M059J (cell line): ENCODE measurements at places on chromosomes 2 and 18. TPM values are rescaled to one million over a fixed set of nuclear protein-coding genes. Genes with fewer than 3 reads are reported as not detected.
A peak's percentile ranks its signal among the peaks of the same experiment; 100 is the strongest.

- DNase-seq, result no peak
Observed at GRCh38 chr2:200873560-200873959, 9.1 kb upstream of the CLK1 start.

GRCh38 chr18:28801876-28802275, 624.9 kb upstream of the CDH2 start:
- peak; percentile 71 for DNase-seq

DNA sequence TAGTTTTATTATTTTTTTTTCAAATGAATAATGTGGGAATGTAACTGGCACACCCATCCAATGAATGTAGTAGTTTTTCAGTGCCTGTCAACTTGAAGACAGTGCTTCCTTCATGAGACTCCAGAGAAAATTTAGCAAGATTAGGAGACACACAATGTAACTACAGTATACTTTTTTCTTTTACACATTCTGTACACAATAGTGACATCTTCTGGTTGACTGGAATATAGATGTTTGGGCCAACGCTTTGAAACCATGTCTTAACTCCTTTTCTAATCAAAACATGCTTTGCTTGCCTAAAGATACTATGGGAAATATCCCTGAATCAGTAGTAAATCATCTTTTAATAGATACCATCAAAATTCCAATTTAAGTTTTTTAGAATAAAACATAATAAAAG, 229.5 kb upstream of the ZC3H15 start:
- DNase-seq, result peak; percentile 28

GRCh38 chr2:152560166-152560565, 157.1 kb downstream of the PRPF40A start:
- peak; percentile 62 for DNase-seq

GRCh38 chr18:56716692-56717146, 65.6 kb downstream of the WDR7 start:
- DNase-seq, result no peak

DNA sequence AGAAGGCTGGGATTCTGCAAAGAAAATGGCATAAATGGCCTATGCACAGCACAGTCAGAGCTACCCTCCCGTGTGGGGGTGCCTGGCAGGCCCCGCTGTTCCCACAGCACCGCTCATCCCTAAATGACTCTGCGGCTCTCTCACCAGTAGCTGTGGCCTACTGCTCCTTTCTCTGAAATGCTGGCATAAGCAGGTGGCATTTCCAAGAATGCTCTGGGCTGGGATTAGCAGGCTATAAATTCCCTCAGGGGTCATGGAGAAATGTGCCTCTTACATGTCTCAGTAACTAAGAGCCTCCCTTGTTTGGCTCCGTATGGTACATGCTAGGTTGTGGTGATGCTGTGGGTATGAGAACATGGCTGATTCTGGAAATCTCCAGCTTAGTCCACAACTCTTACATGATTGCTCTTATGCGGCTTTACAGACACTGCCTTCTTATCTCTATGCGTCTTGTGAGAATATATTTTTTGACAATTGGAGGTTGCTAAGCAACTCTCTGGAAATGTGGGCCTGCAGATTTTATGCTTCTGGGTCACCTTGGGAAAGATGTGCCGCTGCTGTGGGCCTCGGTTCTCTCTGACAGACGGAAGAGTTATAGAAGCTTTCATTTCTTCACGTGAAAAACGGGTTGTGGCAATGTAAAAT, 80.3 kb upstream of the GATA6 start:
- no peak for DNase-seq

- DNase-seq, result peak; percentile 56
Observed at GRCh38 chr2:135650721-135651120, 90.9 kb upstream of the UBXN4 start.

DNA sequence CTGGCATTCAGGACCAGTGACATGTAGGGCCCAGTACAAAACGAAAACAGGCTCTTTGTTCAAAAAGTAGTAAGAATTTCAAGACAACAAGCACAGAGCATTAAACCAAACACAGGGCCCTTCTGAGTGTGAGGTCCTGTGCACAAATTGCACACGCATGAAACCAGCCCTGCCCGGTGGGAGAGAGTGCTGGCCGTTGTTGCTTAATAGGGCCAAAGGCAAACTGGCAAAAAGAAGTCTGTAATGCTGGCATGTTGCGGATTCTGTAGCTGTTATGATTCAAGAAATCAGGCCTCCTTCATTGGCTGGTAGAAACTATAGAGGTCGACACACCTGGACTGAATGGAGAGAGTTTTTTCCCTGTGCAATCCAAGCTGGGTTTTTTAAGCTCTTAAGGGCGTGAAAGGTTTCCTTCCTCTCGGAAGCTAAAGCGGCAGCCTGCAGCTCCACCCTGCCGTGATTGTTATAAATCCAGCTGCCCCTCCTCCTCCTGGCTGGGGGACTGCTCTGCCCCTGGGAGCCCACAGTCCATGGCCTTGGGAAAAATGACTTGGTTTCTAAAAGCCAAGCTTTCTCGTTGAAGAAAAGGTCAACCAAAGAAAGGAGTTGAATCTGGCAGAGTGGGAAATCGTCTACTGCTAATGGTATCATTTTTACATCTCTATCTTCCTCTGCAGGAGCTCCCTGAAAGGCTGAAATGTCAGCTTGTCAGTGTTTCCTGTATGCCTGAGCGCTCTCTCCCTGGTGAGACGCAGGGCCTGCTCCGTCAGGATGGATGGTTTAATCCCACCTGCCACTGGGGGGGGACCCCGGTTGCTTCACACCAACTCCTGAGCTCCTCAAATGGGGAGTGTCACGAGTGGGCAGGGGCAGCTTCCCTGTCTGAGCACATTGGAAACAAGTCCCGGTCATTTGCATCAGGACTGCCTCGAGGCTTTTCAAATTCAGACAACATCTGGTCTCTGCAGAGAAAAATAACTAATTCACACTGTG, 143.6 kb downstream of the ALPK2 start:
- DNase-seq, result no peak

DNA sequence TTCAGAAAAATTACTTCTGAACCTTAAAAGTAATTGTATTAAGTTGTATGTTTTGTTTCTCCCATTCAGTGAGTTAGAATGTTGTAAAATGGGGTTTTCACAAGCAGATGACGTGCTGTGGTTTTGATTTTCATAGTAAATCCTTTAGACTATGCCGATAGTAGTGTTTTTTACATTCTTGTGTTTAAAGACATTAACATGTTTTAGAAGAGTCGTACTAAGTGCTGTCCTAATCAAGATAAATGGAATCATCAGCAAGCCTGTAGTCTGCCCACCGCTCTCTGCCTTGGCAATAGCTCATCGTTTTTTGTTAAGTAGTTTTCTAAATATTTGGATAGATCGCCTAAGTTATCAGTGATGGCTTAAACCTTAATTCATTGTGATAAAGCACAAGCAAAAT, 21.5 kb downstream of the PKP4 start:
- DNase-seq, result no peak

- DNase-seq, result no peak
Observed at GRCh38 chr2:11930211-11930761, 183.9 kb downstream of the LPIN1 start.

GRCh38 chr2:127054996-127055785, 51.8 kb downstream of the BIN1 start:
- no peak for DNase-seq

GRCh38 chr2:224401641-224402342, at the start of gene FAM124B:
Gene FAM124B (minus strand): TSS chr2:224402107. CDS start chr2:224401768, 339 bp downstream.
- DNase-seq, result peak; percentile 73

DNA sequence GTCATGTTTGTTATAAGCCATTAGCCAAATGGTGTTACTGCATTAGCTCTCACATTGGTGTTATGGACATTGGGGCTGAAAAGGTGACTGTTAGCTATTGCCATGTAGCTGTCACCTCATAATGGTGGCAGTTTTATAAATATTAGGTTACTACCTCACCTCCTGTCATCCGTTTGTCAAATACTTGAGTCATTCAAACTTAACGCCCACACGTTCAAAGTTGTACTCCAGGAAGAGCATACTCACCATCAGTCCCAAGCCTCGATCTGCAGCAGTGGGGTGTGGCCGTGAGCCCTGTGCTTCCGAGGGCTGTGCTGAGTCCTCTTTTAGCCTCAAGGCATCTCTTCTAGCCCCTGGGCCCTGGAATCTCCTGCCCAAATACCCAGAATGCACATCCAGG, 87.3 kb downstream of the PDK1 start:
- peak; percentile 69 for DNase-seq

DNA sequence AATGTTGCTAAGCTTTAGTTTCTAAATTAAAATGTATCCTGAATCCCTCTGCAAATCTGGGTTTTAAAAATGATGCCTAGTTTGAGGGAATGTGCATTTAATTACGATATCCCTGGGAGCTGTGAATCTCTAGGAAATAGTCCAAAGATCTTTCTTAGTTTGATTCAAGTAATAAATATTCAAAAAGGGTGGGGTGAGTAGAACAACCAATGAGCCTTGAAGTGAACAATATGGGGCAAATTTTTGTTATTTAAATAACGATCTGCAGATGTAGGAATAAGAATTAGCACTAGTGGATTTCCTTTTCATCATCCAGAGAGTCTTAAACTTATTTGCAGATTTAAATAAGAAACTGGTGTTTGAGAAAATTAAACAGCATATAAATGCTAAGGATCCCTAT, 106.3 kb downstream of the ACVR1 start:
- no peak for DNase-seq

- no peak for DNase-seq
Observed at GRCh38 chr2:123035541-123035940, 989.5 kb upstream of the CNTNAP5 start.

DNA sequence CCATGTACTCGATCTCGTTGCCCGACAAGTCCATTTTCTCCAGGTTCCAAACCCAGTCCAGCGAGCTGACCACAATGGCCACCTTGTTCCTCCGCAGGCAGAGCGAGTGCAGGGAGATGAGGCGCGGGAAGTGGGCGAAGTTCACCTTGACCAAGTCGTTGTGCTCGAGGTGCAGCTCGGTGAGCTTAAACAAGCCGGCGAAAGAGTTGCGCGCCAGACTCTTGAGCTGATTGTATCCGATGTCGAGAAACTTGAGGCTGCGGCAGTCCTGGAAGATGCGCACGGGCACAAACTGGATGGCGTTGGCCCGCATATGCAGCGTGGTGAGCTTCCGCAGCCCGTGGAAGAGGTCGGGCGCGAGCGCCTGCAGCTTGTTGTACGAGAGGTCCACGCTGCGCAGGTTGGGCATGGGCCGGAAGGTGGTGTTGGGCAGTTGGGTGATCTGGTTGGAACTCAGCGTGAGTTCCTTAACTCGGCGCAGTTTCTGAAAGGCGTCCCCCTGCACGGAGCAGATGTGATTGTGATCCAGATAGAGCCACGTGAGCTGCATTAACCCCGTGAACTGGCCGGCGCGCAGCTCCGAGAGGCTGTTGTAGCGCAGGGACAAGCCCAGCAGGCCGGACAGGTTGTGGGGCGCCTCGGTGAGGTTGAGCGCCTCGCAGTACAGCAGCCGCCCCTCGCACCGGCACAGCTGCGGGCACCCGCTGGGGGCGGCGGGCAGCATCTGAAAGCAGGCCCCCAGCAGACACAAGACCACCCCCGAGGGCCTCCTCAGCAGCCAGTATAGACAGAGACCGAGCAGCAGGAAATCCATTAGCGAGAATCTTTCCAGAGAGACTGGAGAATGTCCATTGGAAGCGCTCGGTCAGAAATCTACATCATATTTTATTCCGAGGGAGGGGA, 1.3 kb downstream of the LRRTM1 start:
- no peak for DNase-seq

GRCh38 chr2:85156619-85157018, 23.4 kb downstream of the TCF7L1 start:
- DNase-seq, result no peak

GRCh38 chr18:79372991-79373390, 22.7 kb upstream of the NFATC1 start:
- no peak for DNase-seq

DNA sequence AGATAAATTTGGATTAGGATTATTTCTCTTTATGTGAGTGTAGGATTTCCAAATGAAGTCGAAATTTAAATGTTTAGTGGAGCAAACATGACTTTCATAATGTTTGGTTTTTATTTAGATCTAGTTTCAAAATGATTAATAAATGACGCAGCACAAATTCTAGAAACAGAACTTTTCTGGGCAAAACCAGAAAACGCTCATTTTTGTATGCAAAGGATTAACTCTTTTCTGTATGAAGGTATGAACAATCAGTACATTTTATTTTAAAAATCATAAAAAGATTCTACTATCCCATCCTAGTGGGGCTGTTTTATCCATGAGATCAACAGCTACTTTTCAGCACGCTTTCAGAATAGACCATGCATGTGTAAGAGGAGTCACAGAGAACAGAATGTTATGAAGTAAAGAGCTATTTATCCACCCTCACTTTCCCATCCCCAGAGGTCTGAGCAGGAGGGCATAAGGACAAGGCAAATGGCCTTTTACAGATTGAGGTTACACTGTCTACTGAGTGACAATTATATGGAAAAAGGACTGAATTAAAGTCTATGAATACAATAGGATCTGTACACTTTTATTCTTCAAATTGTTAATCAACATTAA, 270.8 kb downstream of the ZEB2 start:
- DNase-seq, result no peak

- DNase-seq, result no peak
Observed at GRCh38 chr18:33201509-33201926, 239.0 kb downstream of the CCDC178 start.

GRCh38 chr2:238286987-238287736, 1.2 kb downstream of the PER2 start:
- DNase-seq, result peak; percentile 44

DNA sequence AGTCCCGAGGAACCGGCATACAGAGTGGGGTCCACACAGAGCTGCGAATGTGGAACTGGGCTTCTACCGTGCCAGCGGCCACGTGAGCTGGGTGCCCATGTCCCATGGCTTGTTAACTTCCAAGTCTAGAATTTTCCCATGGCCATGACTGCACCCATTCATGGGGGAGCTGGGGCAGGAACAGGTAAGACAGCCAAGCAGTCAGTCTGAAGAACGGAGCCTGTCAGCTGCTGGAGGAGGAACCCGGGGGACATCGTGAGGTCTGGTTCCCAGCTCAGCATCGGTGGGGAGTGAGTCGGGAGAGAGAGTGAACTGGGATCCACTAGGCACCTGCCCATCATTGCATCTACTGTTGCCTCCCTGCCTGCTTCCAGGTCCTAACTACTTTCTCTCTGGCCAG, 86.9 kb downstream of the SH3RF3 start:
- no peak for DNase-seq

Gene ASTL
- total RNA-seq, result 0.17 TPM in 1 of 2 replicates, not detected in the other

Gene ITPRIPL1
- total RNA-seq, result 1.3 and 3.2 TPM in 2 replicates

Gene GCKR
- not detected in 2 replicates for total RNA-seq

Gene MDH1B
- total RNA-seq, result 1.0 and 1.2 TPM in 2 replicates

Gene TIA1
- 52.4 and 64.5 TPM in 2 replicates for total RNA-seq

Gene RRM2
- total RNA-seq, result 110 and 170 TPM in 2 replicates

Gene ANKRD62
- not detected in 2 replicates for total RNA-seq

Gene KYNU
- 11.3 and 14.5 TPM in 2 replicates for total RNA-seq

Gene GATA6
- 4.1 and 4.6 TPM in 2 replicates for total RNA-seq

Gene SPDYA
- total RNA-seq, result 0.12 and 0.37 TPM in 2 replicates

Gene STARD6
- total RNA-seq, result not detected in 2 replicates

Gene HOXD12
- total RNA-seq, result 0.12 TPM in 1 of 2 replicates, not detected in the other

Gene VIT
- 34.0 and 44.7 TPM in 2 replicates for total RNA-seq

Gene TTN
- 0.52 and 0.71 TPM in 2 replicates for total RNA-seq

Gene COPS8
- 137 and 159 TPM in 2 replicates for total RNA-seq

Gene DOK6
- 0.52 and 12.0 TPM in 2 replicates for total RNA-seq
